Progenitor cell of endocrine pancreas (in vitro differentiated cells): ENCODE measurements at places on chromosomes 2 and 18.

- DNase-seq: peak; percentile 19
Measured at GRCh38 chr2:152336119-152336853, 1.3 kb downstream of the FMNL2 start.

- no peak for DNase-seq
Measured at GRCh38 chr2:230759481-230760167, 47.0 kb downstream of the CAB39 start.

GRCh38 chr2:67459761-67460160 lies 62.6 kb downstream of the ETAA1 start:
- DNase-seq: no peak

DNA sequence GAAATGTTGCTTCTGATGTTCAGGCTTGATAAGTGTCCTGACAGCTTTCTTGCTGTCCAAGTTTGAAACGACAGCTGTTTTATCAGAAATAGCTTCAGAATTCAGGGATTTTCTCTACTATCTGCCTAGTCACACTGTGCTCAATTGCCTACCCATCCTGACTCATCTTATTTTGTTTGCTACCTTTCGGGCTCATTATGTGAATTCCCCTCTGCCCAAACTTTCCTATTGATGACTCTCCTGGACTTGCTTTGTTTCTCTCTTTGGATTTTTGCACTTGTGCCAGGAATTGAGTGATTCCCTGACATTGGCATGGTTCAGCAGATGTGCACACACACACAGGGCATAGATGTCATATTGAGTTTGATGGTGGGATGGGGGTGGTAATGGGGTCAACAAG lies 1052.6 kb upstream of the PIK3C3 start:
- no peak for DNase-seq

DNA sequence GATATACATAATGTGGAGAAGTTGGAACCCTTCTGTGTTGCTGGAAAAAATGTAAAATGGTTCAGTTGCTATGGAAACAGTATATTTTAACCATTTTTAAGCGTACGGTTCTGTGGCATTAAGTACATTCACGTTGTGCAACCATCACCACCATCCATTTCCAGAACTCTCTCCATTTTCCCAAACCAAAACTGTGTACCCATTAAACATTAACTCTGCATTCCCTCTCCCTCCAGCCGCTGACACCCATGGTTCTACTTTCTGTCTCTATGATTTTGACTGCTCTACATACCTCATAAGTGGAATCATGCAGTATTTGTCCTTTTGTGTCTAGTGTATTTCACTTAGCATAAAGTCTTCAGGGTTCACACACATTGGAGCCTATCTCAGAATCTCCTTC lies 67.3 kb downstream of the LDLRAD4 start:
- no peak for DNase-seq
